Stimulated activated CD8-positive, alpha-beta memory T cell treated with anti-CD3 and anti-CD28 coated beads, Interleukin-4, amount 100 ng/mL, for 1 hour (primary cell): ENCODE measurements at places on chromosomes 5 and 9.

DNA sequence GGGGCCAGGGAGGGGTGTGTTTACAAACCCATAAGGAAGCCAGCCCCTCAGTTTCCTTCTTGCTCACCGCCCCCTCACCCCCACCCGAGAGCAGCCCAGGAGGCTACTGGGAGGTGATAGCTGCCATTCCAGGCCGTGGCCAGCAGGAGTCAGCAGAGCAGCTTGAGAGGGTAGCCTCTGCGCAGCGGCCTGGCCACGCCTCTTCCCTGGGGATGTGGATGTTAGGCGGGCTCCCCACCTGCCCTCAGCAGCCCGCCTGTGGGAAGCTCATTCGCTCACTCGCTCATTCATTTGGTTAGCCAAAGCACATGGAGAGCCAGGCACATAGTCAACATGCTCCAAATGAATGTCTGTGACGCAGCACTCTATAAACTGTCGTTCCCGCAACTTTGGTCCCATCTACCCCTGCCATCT, 6.1 kb upstream of the DPM2 start:
- DNase-seq: peak; percentile 57

DNA sequence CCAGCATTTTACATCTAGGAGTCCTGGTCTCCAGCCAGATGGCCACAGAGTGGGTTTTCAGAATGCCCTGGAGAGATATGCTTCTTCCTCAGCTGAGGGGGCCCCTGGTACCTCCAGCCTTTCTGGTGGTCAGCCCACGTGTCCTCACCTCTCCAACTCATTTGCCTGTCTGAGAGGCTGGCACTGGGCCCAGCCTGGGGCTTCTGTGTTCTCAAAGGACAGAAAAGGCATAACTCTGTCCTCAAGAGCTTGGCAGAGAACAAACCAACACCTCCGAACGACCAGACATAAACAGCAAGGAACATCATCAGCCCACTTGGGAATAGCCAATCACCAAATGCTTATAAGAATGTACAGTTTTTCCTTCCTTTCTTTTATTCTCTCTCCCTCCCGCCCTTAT, 17.1 kb downstream of the ENG start:
- DNase-seq: no peak

GRCh38 chr9:129322022-129322621, 144.1 kb upstream of the IER5L start:
- no peak for DNase-seq

GRCh38 chr5:32760091-32760509, 49.0 kb downstream of the NPR3 start:
- DNase-seq: no peak
